ENCODE measurements at places on chromosomes 1 and 21.

DNA sequence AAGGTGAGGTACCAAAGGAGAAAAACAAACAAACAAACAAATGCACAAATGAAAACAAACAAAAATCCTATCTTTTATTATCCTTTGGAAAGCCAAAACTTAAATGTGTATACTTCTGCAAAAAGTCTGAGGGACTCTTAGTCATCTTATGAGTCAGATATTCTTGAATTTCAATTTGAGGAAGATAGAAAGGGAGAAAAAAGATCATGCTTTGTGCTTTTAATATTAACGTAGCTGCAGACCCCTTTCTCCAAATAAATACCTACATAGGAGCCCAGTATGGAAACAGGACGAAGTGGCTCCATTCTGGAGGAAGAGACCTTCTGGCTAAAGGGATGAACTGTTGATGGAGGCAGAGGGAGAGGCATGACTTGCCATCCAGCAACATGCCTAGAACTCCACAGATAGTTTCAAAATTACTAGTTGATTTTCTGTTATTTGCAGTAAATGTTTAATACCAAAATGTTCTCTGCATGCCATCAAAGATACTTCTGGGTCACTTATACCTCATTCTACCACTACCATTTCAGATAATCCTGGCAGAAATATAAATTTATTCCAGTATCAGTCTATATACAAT lies 25.4 kb downstream of the NUP210L start:
- DNase-seq: no peak

- DNase-seq: no peak
Measured at GRCh38 chr1:57007948-57008347, 42.1 kb upstream of the C8B start.

DNA sequence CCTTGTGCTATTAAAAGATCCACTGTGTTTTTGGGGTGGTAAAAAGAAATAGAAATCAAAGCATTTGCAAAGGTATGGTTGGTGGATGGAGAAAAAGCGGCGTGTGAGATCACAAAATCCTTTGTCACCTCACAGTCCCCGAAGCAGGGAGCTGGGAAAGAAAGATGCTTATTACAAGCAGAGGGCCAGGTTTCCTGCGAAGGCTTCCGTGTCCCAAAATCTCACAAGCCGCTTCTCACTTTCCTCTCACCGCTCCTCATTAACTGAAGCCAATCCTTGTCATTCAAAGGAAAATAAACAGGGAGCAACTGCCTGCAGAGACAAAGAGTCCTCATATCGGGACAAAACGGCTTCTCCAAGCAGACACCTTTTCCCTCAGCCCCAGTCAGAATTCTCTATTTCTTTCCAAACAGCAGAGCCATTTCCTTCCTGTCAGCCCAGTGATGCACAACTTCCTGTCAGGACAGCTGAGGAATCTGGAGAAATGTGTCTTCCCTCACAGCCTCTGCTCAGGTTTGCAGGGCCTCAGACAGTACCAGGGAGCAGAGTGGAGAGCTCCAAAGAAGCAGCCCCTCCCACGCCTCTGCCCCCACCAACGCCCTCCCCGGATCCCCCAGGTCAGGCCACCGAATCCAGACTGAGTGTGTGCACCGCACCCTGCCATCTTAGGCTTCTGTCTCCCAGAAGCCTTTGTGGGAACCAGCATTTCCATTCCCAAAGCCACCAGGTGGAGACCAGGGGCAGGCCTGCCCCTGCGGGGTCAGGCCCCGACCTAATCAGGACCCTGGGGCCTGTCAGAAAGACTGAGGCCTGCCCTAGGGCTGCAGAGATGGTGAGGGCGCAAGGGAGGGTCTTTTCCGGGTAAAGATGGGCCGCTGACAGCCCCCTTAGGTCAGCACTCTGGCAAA lies 29.6 kb downstream of the KCNN3 start:
- no peak for DNase-seq

DNA sequence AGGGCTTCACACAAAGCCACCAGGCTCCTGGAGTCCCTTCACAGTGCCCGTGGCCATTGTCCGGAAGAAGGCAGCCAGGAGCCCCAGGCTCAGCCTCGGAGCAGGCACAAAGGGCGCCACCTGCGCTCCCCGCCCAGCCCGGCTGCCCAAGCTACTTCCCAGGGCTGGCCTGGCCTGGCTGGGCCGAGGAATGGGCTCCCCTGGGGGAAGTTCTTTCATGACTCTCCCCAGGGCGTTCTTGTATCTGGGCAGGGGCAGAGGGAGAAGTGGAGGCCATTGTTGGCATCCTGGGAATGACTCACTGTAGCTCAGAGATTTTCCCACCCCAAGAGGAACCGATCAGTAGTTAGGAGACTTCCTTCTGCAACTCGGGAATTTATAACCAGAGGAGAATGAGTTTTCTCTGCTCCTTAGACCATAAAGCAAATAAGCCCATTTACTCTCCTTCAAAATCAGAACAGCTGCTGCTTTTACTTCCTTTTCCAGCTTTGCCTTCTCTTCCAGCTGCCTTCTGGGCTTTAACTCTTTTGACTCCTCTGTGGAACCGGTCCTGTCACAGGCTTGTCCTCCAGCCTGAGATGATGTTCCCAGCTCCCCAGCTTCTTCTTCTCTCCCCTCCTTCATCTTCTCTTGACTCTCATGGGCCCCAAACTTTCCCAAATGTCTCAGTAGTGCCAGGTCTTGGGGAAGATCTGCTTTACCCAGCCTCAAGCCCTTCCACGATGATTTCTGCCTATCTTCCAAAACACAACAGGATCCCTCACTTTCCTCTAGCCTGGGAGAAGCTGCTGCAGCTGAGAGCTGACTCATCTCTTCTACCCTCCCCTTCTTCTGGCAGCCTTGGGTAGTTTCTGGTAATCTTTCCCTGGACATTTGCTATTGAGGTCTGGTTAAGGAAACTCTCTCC lies 118.7 kb upstream of the CD34 start:
- no peak for DNase-seq

- DNase-seq: no peak
Measured at GRCh38 chr1:25392841-25393240, 27.8 kb downstream of the RHCE start.

- peak; percentile 61 for DNase-seq
Measured at GRCh38 chr1:30782361-30783255, 25.0 kb upstream of the LAPTM5 start.

DNA sequence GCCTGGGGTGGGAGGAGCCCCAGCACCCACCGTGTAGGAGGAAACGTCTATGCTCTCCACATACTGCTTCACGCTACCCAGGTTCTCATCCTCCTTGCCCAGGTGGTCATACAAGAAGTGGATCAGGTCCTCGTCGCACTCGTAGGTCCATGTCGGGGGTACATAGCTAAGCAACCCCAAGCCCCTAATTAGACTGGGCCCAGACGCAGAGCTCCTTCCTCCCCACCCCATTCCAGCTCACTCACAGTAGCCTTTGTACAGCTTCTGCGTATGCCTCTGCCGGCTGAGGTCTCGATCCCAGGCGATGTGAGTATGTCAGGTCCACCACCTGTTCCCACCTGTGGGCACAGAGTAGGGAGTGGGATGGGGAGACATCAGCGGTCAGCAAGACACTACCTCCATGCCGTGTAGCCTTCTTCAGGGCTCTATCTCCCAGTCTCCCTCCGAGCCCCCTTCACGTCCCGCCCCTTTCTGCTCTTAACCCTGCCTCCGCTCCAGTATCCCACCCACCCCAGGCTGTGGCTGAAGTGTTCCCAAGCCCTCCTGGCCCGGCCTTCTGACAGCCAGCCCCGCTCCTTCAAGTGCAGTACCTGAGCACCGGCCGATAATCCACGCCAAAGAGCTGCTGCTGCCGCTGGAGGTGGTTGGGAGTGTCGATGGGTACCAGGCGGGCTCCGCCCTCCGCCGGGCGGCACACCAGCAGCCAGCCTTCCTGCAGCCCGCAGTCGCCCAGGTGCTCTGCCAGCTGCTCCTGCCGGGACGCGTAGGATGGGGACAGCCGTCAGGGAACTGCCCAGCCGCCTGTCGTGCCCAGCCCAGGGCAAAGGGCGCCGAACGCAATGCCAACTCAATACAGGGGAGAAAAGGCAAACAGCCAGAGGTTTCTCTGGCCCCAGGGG lies 919 bp downstream of the HECTD3 start:
- no peak for DNase-seq

DNA sequence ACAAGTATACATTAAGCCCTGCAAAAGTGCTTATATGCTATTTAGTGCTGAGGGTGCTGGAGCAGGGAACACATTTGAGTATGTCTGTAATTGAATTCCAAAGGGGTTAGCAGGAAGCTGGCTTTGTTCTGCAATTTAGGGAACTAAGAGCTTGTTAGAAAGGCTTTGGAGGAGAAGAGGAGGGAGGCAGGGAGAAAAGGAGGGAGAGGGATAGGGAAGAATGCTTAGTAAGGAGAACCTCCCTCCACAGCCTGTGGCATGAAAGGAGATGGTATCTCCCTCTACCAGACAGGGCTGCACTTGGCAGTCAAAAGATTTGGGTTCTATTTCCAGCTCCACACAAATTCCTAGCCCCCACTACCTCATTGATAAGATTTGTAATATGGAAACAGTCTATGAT lies 217.8 kb downstream of the DAB1 start:
- no peak for DNase-seq

Data from activated CD4-positive, alpha-beta T cell treated with anti-CD3 and anti-CD28 coated beads, Interleukin-2, amount 50 U/mL, for 4 hours (primary cell).